ENCODE measurements at places on chromosomes 2 and 18. TPM values are rescaled to one million over a fixed set of nuclear protein-coding genes. Genes with fewer than 3 reads are reported as not detected.

- DNase-seq: no peak
- no peaks in the 10 kb centered on the region for H3K27me3 ChIP-seq
- no peak overlapping the region for H3K27ac ChIP-seq
- H3K4me3 ChIP-seq: no peak overlapping the region
Measured at GRCh38 chr2:119059287-119059686, 99.3 kb downstream of the C1QL2 start.

GRCh38 chr2:57740891-57741290, 305.7 kb upstream of the VRK2 start:
- no peak overlapping the region for H3K27ac ChIP-seq
- no peaks in the 10 kb centered on the region for H3K27me3 ChIP-seq
- H3K4me3 ChIP-seq: no peak overlapping the region
- no peak for DNase-seq

WDR35 gene
- total RNA-seq: 3.9 TPM

DNA sequence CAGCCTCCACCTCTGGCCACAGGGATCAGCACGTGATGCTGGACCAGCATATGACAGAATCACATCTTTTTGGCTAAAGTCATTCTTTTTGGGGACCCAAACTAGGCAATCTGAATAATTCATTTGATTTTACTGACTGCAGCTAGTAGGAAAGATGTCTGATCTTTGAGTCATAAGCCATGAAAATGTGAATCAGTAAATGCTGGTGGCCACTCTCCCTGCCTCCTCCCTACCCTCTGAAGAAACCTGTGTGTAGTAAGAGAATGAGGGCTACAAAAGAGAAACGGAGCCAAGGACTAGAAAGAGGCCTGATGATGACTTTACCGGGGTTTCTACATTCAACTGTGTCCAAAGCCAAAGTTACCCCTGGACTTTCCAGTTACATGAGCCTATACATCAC, 10.1 kb upstream of the LRPPRC start:
- no peak for DNase-seq
- H3K27me3 ChIP-seq: peaks cover 10% of the 10 kb centered on the region
- H3K27ac ChIP-seq: no peak overlapping the region
- peaks cover 11% of the 10 kb centered on the region for H3K4me1 ChIP-seq
- H3K4me3 ChIP-seq: no peak overlapping the region

- peaks cover 29% of the 10 kb centered on the region for H3K4me1 ChIP-seq
- peak within 1 kb of the TSS; percentile 50 for H3K4me3 ChIP-seq
- H3K27me3 ChIP-seq: peaks cover 64% of the 10 kb centered on the region
- no peak within 1 kb of the TSS for H3K27ac ChIP-seq
Measured at GRCh38 chr18:46756559-46757201, at the start of gene ST8SIA5. TSS of gene ST8SIA5 (minus strand) at chr18:46757053. CDS start at chr18:46756508, 545 bp downstream.

- H3K4me1 ChIP-seq: no peaks in the 10 kb centered on the region
- no peak overlapping the region for H3K27ac ChIP-seq
- H3K4me3 ChIP-seq: no peak overlapping the region
- H3K27me3 ChIP-seq: peaks cover 10% of the 10 kb centered on the region
- no peak for DNase-seq
Measured at GRCh38 chr2:166167449-166167848, 39.6 kb upstream of the SCN1A start.

- H3K4me1 ChIP-seq: no peaks in the 10 kb centered on the region
- no peak overlapping the region for H3K27ac ChIP-seq
- no peak overlapping the region for H3K4me3 ChIP-seq
- H3K27me3 ChIP-seq: no peaks in the 10 kb centered on the region
- no peak for DNase-seq
Measured at GRCh38 chr2:66408905-66409304, 26.0 kb upstream of the MEIS1 start.

DCAF17 gene
- 19.0 TPM for total RNA-seq

DNA sequence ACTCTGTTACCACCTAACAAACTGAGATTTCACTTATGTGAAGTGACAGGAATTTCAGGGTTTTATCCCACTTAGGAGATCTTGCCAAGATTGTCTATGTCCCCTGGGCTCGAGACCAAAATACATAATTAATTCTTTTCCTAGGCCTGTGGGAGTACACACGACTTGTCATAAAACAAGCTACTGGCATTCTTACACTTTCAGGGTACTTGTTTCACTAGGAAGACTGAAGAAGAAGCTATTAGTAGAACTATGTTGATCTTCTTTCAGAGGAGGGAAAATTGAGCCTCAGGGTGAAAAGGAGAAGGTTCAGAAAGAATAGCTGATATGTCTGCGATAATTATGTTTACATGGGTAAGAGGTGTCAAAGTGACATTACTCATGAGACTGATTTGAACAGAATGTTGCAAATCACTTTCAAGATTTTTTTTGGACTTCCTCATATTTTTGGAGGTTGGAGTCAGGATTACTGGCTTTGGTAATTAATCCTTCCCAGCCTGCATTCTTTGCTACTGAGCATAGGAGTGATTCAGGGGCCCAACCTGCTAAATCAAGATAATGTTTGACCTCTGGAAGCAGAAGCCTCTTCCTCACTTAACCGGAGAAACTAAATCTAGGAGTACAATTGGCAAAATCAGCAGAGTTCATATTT, 240.0 kb upstream of the NT5C1B start:
- no peak overlapping the region for H3K4me3 ChIP-seq
- no peaks in the 10 kb centered on the region for H3K36me3 ChIP-seq
- DNase-seq: no peak

Data from activated CD4-positive, alpha-beta T cell treated with anti-CD3 and anti-CD28 coated beads, Interleukin-2, amount 10 ng/mL, durations not matched to agents 7 days and 5 days (primary cell).